ENCODE measurements at places on chromosomes 1 and 21.

DNA sequence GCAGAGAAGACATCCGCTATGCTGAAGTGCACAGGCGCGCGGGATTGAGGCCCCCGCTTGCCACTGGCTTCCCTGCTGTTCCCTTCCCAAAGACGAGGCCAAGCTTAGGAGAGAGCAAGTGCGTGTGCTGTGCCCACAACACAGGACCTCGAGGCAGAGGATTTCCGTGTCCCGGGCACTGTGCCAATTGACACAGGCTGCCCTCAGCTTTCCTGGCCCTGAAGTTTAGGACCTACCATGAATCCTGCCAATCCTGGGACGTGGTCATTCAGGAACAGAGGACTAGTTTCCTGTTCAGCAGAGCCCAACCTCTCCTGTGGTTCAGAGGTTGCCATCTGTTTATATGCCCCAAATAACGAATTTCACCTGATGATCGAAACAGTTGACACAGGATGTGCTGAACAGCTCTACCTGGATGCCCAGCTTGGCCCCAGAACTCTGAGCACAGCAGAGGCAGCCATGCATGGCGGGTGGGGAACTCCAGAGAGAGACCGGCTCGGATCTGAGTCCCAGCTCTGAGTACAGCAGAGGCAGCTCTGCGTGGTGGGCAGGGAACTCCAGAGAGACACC, 22.0 kb downstream of the SLC37A1 start:
- DNase-seq = no peak

GRCh38 chr1:33081554-33082305, 777 bp downstream of the AZIN2 start:
- DNase-seq = no peak

DNA sequence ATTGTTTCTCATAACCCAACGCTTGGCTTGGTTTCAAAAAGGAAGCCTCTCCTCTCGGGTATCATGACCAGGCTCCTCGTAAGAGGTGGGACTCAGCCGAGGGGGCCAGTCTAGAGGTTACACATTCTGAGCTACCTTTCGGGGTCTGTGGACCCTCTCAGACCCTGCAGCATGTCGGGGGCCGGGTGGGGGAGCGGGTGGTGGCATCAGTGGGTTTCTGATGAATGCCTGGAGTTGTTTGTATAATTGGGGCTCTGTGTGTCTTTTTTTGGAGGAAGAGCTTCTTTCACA, 229.3 kb downstream of the CAMTA1 start:
- DNase-seq = no peak

- DNase-seq = peak; percentile 13
These were observed 16.0 kb upstream of the MTARC2 start for GRCh38 chr1:220732137-220732536.

- DNase-seq = no peak
These were observed 22.2 kb downstream of the FMOD start for GRCh38 chr1:203328714-203329122.

DNA sequence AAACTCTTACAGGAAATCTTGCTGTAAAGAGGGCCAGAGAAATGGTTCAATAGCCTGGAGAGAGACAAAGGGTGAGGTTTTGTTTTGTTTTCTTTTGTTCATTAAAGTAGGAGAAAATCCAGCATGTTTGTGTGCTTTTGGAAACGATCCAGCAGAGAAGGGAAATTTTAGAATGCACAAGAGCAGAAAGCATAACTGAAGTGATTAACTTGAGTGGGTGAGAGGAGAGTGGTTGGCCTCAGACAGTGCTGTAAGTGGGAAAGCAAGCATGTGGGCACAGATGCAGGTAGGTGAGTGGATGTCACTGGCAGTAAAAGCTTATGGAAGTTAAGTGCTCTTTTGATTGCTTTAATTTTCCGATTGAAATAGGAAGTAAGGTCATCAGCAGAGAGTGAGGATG, 50.2 kb downstream of the EEIG2 start:
- no peak for DNase-seq

- DNase-seq = no peak
These were observed 25.9 kb downstream of the CACHD1 start for GRCh38 chr1:64495878-64496277.

DNA sequence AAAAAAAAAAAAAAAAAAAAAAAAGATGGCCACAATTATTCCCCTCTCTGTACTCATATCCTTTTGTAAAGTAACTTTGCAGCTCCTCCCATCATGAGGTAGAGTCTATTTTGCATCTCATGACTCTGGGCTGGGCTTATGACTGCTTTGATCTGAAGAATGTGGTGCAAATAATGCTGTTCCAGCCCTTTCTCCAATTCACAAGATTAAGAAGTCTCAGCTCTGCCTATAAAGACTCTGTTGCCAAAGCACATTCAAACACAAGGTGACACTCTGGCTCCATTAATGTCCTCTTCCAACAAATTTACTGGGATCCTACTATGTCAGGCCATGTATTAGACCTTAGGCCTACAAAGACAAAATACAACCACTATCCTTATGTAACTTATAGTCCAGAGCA, 64.8 kb upstream of the PTCH2 start:
- DNase-seq = peak; percentile 14

DNA sequence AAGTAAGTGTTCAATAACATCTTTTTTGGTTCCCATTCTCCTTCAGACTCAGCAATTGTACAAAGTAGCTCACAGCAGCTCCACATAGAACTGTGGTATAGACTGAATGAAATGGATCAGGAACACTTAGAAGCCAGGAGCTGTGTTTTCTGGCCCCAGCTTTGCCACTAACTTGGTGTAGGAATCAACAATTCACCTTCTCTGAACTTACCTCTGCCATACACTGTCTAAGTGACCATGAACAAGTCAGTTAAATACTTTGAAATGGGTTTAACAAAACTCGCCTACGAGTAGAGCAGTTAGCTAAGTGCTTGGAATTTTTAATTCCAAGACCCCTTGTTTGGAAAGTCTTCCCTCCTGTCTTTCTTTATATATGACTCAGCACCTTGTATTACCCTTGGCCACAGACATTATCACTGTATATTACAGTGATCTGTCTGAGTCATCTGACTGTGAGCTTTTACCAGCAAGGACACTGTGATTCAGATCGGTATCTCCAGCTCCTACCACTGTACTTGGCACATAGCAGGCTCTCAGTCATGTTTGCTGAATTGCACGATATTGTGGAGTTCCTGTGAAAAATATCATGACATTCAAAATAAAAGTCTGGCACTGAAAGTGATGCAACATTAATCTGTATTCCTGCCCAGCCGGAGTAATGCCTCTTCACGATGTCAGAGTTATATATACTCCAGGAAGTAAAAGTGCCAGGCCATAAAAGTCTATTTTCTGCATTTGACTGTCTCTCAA, 101.7 kb upstream of the BEND5 start:
- DNase-seq = peak; percentile 95

DNA sequence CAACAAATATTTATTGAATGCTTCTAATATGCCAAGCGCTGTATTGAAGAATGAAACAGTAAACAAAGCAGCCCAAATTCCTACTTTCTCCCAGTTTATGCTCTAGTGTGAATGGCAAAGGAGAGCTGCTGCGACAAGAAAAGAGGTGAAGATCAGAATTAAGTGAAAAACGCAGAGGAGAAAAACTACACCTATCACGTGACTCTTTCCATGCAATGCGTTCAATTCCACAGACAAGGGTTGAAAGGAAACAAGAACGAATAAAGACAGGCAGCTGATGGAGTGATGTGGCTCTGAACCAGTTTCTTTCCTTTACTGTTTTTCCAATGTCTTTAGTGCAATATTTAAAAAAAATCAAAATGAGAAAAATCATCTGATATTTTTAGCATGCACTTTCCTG, 23.6 kb downstream of the MT1HL1 start:
- no peak for DNase-seq

DNA sequence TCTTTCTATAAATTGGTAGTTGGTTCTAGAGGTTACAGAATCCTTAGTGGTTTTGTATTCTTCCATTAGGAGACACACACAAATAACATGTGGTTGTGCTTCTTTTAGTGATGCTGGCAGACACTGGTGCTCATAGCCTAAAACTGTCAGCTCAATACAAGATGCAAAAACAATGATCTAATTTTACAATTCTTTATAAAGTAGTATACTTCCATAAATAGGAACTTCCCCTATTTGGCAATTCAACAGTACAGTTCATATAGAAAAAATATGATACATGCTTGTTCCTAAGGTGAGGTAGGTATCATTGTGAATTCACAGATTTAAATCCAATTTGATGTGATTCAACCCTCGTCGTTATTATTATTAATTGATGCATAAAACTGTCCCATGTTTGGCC, 20.8 kb upstream of the CCDC17 start:
- DNase-seq = no peak

GRCh38 chr1:232457595-232457994, 172.3 kb downstream of the SIPA1L2 start:
- DNase-seq = peak; percentile 39

DNA sequence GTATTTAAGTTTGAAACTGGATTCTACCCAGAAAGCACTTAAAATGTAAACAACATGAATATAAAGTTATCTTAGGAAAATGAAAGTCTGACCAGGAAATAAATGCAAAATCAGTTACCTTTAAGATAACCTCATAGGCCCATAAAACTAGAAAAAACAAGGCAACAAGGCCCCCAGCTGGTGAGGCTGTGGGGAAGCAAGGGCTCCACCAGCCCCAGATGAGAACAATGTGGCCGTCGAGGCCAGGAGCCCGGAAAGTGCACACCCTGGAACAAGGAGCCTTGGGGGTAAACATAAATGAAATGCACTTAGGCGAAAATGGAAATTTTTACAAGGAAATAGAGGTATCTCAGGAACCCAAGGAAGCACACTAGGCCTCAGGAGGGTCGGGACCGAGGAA, 37.9 kb upstream of the BMP8B start:
- DNase-seq = no peak

GRCh38 chr1:97619706-97620105, 301.1 kb downstream of the DPYD start:
- DNase-seq = no peak

- DNase-seq = no peak
These were observed 20.2 kb downstream of the BTG2 start for GRCh38 chr1:203325418-203326091.

GRCh38 chr1:206678490-206678889, 6.2 kb upstream of the MAPKAPK2 start:
- DNase-seq = no peak

DNA sequence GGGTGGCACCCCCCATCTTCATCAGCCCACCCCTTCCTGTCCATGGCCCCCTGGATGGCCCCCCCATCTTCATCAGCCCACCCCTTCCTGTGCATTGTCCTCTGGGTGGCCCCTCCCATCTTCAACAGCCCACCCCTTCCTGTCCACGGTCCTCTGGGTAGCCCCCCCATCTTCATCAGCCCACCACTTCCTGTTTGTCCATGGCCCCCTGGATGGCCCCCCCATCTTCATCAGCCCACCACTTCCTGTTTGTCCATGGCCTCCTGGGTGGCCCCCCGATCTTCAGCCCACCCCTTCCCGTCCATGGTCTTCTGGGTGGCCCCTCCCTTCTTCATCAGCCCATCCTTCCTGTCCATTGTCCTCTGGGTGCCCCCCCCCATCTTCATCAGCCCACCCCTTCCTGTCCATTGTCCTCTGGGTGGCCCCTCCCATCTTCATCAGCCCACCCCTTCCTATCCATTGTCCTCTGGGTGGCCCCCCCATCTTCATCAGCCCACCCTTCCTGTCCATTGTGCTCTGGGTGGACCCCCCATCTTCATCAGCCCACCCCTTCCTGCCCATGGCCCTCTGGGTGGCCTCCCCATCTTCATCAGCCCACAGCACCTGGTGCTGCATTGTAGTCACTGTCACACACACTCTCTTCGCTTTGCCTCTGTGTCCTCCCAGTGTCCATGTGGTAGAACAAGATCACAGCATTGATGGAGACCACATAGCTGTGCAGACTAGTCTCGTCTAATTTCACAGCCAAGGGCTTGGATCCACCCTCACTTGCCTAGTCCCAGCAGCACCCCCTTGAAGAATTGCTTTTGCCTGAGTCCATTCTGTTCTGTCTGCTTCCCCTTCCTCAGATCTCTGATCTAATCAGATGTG, 95.9 kb downstream of the PCBP3 start:
- no peak for DNase-seq

DNA sequence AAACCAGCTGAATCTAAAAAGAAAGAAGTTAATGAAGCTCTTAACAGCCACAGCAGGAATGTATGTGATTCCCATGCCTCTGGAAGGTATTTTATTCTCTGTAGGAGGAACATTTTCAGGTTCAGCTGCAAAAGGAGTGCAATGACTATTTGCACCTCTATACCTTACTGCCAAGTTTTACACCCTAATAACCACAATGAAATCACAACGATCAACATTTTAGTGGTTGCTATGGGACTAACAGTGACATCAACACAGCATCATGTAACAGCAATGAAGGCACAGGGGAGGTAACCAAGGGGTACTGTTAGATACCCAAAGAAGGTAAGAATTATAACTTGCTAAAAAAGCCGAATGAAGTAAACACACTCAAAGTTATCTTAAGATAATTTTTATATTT, 116.3 kb upstream of the HP1BP3 start:
- no peak for DNase-seq

- no peak for DNase-seq
These were observed 87.0 kb downstream of the DENND1B start for GRCh38 chr1:197688233-197688632.

GRCh38 chr1:33025180-33025569, 11.5 kb downstream of the AK2 start:
- peak; percentile 37 for DNase-seq

DNA sequence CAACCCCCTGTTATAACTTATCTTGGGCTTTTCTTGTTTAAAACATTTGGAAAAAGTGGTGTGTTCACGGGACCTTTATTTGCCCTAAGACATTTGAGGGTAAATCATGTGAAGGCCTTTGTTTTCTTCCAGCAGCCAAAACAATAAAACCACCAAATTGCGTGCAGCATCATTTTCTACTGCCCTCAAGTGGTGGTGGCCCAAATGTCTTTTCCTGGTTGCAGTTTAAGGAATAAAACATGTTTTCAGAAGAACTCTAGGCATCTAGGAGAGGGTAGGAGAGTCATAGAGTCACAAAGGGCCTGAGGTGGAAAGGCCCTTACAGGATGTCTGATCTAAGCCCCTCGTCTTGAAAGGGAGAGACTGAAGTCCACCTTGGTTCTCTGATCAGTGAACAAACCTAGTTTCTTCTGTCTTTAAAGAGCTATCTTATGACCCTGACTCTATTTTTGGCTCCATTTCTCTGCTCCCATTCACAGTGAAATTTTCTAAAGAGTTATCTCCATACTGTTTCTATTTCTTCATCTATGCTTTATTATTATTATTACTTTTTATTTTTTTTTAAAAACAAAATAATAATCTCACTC, 16.0 kb upstream of the EPS15 start:
- DNase-seq = peak; percentile 70

DNA sequence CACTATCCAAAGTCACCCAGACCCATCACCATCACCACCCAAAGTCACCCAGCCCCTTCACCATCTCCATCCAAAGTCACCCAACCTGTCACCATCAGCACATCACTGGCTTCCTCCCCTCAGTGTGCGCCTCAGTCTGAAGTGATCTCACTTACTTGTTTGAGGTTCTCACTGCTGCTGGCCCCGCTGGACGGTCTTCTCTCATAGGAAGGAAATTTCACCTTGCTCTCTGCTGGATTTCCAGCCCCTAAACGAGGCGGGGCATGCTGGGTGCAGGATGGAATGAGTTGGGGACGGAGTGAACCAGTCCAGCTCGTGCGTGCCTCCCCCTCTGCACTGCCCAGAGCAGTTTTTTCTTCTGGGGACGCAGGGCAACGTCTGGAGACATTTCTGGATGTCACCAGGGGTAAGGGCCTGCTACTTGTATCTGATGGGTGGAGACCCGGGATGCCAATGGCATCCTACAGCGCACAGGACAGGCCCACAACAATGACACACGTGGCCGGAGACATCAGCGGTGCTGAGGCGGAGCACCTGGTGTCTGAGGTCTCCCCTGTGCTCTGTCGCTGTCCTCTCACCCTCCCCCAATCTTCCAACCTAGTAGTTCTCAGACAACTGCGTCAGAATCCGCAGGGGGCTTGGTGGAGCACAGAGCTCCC, 38.6 kb downstream of the PDE9A start:
- DNase-seq = no peak

All from RPMI7951 (cell line).